ENCODE measurements at places on chromosomes 1 and 21. TPM values are rescaled to one million over a fixed set of nuclear protein-coding genes. Genes with fewer than 3 reads are reported as not detected.

DNA sequence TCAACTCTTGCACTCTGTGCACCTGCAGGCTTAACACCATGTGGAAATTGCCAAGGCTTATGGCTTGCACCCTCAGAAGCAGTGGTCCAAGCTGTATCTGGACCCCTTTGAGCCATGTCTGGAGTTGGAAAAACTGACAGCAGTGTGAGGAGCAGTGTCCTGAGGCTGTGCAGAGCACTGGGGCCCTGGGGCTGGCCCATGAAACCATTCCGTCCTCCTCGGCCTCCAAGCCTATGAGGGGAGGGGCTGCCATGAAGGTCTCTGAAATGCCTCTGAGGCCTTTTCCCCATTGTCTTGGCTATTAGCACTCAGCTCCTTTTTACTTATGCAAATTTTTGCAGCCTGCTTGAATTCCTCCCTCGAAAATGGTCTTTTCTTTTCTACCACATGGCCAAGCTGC lies 126.7 kb downstream of the DISC1 start:
- no peak for DNase-seq

DNA sequence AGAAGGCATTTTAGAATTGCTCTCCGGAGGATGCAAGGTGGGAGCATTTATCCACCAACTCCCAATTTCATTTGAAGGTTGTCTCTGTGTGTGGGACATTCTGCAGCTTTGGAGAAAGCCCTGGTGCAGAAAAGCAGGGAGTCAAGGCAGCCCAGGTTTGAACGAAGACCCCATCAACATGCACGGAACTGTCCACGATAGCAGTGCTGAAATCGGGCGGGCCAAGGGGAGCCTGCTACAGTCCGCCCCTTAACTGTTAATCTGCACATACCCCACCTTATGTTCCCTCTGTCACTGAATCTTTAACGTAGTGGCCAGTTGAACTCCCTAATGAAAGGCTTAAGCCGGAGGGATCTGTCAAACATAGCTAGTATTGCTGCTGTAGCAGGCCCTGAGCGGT lies 68.8 kb upstream of the C1orf174 start:
- DNase-seq, result no peak

DNA sequence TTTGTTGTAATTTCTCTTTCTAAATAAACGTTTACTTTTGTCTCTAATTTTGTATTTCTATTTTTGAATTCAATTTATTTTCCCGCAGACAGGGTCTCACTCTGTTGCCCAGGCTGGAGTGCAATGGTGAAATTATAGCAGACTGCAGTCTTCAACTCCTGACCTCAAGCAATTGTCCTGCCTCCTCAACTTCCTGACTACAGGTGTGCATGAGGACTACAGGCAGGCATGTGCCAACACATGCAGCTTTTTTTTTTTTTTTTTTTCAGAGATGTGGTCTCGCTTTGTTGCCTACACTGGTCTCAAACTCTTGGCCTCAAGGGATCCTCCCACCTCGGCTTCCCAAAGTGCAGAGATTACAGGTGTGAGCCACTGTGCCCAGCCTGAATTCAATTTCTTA lies 36.7 kb upstream of the IL20 start:
- no peak for DNase-seq

DNA sequence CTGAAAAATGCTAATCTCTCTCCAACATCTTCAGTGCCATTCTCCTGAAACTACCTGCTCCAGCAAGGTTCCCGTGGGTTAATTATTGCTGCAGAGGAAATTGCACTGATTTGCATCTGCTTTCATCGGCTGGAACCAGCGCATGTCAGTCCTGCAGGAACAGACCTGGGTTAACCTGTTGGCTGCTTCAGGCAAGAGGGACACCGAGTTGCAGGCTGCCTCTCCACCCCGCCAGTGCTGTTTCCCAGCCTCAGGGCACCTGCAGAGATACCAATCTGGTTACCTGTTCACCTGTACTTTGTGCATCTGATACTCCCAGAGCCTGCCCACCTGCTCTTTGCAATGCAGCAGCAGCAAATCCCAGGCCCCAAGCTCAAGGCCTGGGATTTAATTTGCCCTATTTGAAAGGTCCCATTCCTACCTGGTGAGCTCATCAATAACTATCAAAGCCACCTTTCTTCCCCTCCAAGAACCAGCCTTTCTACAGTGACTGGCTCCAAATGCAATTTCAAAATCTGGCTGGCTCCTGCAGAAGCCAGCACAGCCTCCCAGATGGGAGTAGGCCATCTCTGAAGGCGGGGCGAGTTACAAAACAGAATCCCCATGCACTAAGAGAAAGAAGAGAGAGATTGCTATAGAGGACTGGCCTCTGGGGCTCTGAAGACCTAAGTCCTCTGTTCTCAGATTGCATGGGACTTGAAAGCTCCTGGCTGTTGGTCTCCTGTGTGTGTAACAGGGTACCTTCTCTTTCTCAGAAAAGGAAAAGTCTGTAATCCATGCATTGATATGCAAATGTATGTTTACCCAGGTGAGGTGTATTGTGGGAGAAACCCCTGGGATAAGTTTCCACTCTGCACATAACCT lies 67.8 kb downstream of the TOMM20 start:
- DNase-seq, result no peak

- DNase-seq, result peak; percentile 25
Observed at GRCh38 chr1:8094481-8095241, 68.6 kb upstream of the ERRFI1 start.

DNA sequence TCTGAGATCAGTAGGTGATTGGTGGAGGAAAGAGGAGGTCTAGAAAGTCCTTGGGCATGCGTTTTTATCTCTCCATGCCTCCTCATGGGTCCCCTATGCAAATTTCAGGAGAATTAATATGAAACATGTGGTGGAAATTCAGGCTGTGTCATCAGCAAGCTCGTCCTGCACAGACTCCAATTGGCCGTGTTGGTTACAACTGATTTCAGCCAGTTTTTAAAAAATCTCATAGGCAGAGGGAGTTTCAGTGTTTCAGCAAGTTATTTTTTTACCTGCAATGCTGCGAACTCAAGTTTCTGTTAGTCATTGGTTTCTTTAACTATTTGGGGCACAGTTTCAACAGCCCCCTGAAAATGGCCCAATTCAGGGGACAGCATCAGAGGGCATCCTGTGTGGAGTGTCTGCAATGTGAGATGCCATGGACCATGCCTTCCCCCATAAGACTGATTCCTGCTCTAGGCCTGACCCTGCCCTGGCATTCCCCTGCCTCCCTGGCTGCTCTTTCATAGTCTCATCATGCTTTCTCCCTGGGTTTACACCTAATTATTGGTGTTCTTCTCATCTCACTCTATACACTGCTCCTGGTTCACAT lies 59.9 kb downstream of the C1orf198 start:
- DNase-seq, result no peak

DNA sequence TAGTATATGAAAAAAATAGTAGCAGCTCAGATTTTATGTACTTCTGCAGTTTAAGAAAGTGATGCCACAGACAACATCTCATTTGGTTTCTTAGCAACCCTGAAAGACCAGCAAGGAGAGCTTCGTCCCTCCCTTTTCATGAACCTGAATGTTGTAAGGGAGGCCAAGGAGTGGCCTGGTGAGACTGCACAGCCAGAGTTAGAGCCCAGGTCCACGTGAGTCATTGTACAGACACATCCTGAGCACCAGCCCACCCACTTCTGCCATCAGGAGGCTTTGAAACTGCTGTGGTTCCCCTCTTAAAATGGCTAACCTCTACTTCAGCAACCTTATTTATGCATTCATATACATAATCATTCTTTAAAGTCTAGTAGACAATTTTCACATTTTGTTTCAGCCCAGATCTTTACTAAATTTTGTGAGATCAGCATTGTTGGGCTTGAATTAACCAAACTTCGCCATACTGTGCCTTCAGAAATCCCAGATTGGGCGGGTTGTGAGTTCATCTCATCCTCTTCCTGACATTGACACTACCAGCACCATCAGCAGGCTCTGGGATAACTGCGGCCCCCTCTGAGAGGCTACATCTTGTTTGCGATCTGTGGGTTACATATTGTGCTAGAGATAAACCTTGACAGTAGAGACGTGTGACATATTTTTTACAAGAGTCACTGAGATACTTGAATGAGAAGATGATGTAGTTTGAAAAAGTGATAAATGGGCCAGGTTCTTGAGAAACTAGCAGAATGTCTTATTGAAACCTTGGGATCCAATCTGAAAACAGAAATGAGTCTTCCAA lies 106.7 kb downstream of the CAMTA1 start:
- no peak for DNase-seq

DNA sequence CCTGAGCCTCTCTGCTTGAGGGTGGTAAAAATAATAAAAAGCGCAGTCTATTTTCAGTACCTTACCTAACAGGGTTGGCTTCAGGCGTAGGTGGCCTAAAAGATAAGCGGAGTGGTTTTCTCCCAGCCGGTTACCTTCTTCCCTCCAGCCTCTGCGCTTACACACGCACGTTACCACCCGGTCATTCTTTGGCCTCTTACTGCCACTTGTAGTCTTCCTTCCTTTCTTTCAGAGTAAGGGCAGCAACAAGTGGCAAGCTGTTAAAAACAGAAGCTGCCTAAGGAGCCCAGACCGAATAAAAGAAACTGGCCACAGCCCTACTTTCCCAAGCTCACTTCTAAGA lies 35.4 kb downstream of the CLCA1 start:
- DNase-seq, result no peak

DNA sequence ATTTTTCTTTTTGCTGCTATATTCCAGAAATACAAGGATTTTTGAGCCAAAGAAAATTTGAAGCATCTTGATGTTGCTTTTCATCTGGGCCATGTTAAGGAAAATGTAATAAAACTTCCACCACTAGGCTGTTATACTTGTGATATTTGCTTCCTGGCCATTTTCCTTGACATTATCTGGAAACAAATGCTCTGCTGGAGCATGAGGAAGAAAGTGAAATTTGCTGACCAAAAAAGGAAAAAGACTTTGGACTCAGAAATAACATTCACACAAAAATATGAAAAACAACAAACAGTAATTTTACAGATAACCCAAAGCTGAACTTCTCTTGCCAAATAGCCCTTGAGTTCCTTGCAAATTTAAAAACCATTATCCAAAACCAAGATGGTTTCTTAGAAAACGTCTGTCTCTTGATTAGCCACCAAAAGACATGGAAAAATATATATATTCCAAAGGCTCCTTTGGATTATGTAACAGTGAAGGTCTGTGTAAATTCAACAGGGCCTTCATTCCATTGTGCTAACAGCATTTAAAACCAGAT lies 344.5 kb downstream of the LMX1A start:
- no peak for DNase-seq

DNA sequence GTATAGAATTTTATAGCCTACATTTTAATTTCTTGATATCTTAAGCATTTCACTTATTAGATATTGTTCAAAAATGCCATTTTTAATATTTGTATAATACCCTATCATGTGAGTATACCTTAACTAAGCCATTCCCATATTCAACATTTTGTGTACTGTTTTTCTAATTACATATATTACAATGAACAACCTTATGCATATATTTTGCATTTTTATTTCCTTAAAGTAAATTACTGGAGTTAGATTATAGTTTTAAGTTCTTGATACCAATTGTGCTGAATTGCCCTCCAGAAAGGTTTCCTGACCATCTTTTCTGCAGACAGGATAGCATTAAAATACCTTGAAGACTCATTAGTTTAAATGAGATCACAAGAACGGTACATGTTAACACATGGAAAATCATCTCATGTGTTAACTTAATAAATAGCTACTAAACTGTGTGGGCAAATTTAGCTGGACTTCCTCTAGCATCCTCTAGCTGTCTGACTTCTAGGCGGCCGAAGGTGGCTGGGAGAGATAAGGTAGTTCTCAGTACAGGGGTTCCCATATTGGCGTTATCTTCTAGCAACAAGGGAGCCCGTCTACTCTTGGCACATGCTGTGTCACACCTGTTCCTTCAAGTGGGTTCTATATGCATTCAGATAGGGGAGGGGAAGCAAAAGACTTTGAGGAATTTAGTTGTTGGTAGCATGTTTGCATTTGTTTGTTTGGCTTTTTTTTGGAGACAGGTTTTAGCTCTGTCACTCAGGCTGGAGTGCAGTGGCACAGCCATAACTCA lies 8.9 kb downstream of the DCLRE1B start:
- no peak for DNase-seq

DNA sequence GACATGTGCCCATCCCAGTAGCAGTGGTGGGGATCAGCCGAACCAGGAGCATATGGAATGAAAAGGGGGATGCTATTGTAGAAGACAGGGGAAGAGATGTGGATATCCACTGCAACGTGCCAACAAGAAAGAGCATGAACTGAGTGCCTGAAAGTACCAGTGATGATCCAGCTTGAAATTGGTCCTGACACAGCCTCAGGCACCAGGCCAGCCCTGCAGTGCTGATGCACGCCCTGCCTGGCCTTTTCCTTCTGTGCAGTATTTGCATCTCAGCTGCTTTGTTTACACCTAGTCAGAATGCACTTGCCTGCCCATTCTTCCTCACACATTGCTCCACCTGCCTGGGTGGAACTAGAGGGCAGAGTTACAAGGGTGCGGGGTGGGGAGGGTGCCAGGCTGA lies 50.3 kb upstream of the ARTN start:
- DNase-seq, result no peak

- DNase-seq, result no peak
Observed at GRCh38 chr1:168146626-168147025, 9.9 kb upstream of the GPR161 start.

DNA sequence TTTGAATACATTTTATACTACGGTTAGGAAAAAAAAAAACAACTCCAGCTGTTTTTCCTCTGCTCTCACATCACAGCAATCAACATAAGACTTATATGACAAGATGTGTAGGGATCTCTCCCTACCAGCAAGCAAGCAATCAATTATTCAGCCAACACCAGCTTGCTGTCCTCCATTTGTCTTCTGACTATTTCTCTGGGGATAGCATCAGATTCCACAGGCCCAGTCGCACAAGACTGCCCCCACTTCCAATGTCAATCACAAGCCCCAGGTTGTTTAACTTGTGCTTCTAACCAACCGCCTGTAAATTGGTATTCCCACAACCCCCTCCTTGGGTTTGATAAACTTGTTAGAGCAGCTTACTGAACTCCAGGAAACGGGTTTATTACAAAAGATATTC lies 873.1 kb upstream of the TMPRSS15 start:
- no peak for DNase-seq

- no peak for DNase-seq
Observed at GRCh38 chr1:152479792-152480595, 30.6 kb upstream of the LCE5A start.

- DNase-seq, result peak; percentile 62
Observed at GRCh38 chr1:151006327-151007052, at the start of gene MINDY1. Gene MINDY1, minus strand, starts transcription at chr1:151006902. Its CDS starts 4,285 bp downstream, at chr1:151002617.

The LCA5L gene
- polyA plus RNA-seq, result 3.1 TPM

The RBM11 gene
- 8.7 TPM for polyA plus RNA-seq

The RAB42 gene
- 3.2 TPM for polyA plus RNA-seq

The PTPN22 gene
- 0.29 TPM for polyA plus RNA-seq

The FCRL4 gene
- not detected for polyA plus RNA-seq

The KRTAP13-2 gene
- polyA plus RNA-seq, result not detected

The RAVER2 gene
- 25.0 TPM for polyA plus RNA-seq

The LEFTY1 gene
- 2.7 TPM for polyA plus RNA-seq

The UBL4B gene
- not detected for polyA plus RNA-seq

The SLC30A10 gene
- 17.4 TPM for polyA plus RNA-seq

The PLEKHN1 gene
- 0.26 TPM for polyA plus RNA-seq

Measured in spinal cord (tissue), 10 donors.